ENCODE measurements at places on chromosomes 4 and X.

DNA sequence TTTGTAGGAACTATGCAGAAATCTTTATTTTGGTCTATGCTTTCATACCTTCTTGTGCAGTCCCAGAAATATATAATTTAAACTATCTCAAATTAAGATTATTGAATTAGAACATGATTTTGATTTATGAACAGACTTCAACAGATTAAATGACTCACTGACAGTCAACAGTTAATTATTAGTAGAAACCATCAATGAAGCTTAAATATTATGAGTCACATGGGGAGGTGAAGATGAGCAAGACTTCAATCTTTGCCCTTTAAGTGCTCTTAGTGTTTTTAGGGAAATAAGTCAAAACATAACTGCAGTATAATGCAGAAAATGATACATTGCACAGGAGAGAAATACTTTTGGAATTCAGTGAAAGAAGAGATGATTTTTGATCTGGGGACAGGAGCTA, 81.5 kb upstream of the BMP3 start:
- DNase-seq: no peak

GRCh38 chr4:128285085-128285997, 2.3 kb downstream of the PGRMC2 start:
- no peak for DNase-seq

- no peak for DNase-seq
Measured at GRCh38 chr4:15255537-15255936, 172.3 kb upstream of the C1QTNF7 start.

DNA sequence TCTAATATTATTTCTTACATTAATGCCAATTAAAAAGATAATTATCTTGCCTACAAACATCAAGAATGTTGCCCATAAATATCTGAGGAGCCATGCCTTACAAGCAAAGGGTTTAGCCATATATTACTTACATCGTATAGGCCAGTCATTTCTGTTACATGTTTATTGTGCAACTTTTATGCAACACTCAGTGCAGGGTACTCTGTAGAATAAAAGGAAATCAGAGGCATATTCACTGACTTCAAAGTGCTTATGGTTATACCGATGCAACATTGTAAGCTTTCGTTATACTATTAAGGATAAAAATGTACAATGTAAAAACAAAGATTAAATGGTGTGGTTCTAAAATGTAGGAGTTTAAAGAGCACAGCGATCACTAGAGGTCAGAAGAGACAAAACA, 315.9 kb downstream of the PCDH10 start:
- DNase-seq: no peak

- DNase-seq: no peak
Measured at GRCh38 chrX:34768290-34768689, 111.2 kb upstream of the TMEM47 start.

Data from effector memory CD4-positive, alpha-beta T cell (primary cell).